Cardiac fibroblast (primary cell): ENCODE measurements at places on chromosomes 2 and 18.

GRCh38 chr2:44559108-44559507 lies 197.4 kb downstream of the CAMKMT start:
- DNase-seq, result no peak

GRCh38 chr18:11497585-11497984 lies 111.8 kb upstream of the SLC35G4 start:
- DNase-seq, result peak; percentile 65

- DNase-seq, result no peak
Observed at GRCh38 chr2:195057001-195057400, 600.0 kb upstream of the SLC39A10 start.

- DNase-seq, result no peak
Observed at GRCh38 chr18:57519668-57520424, 66.7 kb downstream of the FECH start.

DNA sequence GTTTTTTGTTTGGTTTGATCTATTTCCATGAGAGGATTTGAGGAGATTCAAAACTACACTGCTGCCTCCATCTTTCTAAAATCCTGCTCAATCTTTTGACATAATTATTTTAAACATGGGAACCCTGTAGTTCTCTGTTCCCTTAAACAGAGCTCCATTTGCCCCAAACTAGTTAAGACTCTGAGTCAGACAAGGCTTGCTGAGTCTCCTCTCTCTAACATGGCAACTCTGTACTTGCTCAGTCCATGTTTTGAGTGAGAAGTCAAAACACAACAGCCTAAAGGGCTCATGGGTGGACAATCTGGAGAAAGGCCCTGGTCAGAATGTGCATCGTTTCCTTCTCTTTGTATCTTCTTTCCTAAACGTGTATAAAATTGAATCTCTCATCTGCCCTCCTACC lies 7.1 kb upstream of the STAMBP start:
- DNase-seq, result no peak

- DNase-seq, result no peak
Observed at GRCh38 chr2:80322311-80322920, 17.9 kb upstream of the LRRTM1 start.

DNA sequence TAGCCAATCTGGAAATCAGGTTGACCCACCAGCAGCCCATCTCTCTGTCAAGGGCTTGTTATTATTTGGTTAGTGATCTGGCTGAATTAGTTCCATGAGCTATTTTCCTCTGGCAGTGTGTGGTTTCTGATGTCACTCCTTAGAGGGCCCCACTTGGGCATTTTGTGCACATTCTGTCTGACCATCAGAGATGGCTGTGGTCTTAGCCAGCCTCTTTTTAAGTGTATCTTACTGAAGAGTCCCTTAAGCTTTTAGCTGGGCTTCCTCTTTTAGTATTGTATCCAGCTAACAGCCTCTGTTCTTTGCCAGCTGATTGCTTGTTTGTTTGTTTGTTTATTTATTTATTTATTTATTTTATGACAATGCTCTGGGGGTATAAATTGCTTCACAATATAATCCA lies 951.1 kb upstream of the CNTNAP5 start:
- no peak for DNase-seq

GRCh38 chr2:53114582-53114981 lies 653.0 kb upstream of the CHAC2 start:
- no peak for DNase-seq

GRCh38 chr2:100782380-100782878 lies 37.5 kb upstream of the NPAS2 start:
- DNase-seq, result no peak

DNA sequence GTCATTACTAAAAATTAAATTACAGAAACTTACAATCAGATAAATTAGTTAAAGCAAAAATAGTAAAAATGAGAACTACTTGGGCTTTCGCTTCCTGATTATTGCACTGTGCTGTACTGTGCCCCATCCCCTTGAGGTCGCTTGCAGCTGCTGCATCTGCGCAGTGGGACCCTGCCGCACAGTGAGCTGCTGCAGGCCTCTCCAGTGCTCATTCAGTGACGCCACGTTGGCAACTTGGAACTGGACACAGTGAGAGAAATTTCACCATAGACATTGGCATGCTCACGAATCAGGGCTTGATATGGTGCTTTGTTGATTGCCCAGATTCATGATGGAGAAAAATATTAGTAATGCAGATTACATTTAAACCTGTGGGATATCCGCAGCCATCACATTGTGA lies 290.8 kb upstream of the MYT1L start:
- DNase-seq, result no peak

DNA sequence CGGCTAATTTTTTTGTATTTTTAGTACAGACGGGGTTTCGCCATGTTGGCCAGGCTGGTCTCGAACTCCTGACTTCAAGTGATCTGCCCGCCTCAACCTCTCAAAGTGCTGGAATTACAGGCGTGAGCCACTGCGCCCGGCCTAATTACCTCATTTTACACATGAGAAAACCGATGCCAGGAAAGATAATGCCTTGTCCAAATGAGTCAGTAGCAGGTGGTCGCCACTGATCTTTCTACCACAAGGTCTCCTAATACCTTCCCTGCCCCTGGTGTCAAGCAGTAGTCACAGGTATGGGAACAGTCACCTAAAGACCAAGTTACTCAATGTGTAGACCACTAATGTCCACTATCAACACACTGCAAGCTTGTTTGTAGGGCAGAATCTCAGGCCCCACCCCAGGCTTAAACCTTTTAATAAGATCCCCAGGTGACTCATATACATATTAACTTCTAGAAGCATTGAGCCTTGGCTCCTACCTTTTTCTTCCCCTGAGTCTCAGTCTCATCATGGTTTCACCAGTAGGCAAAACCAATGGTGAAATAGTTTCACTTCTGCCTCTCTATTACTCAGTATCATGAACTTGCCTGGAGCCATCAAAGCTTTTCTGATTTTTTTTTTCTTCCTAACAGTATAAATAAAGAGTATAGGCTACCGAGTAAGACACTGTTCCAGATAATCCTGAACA lies 6.9 kb upstream of the EPB41L5 start:
- DNase-seq, result no peak

- no peak for DNase-seq
Observed at GRCh38 chr2:147297820-147298219, 547.0 kb upstream of the ACVR2A start.

GRCh38 chr2:129118296-129118695 lies 799.6 kb upstream of the HS6ST1 start:
- no peak for DNase-seq

DNA sequence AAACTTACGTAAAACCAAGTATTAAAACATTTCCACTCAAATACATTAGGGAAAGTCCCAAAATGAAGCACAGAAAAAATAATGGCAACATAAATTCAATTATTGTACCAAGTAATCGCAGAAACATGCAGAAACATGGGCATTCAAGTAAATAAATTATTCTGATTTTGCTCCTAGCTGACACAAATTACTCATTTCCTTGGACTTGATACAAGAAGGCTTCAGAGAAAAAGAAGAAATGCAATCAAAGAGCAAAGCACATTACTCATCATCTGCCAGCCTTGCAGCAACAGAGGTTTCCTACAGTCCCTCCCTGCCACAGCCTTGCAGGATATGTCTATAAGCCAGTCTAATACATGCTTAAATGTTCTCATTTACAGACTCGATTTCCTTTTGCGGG lies 439.8 kb upstream of the LYPD1 start:
- DNase-seq, result peak; percentile 21

DNA sequence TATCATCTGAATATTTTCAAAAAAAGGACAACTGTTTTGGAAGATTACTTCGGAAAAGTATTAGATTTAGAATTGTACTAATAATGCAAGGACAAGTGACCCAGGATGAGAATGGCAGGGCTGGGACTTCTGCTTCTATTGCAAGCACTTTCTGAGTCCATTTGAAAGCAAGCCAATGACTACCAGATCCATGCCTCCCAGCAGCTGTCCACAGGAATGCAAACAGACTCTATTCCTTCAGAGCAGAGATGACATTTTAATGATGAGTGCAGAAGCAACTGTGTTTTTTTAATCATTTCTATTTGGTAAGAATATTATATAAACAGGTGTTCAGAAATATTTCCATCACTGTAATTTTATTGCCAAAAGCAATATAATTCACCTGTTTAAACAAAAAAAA lies 456.7 kb downstream of the SOX11 start:
- DNase-seq, result no peak

DNA sequence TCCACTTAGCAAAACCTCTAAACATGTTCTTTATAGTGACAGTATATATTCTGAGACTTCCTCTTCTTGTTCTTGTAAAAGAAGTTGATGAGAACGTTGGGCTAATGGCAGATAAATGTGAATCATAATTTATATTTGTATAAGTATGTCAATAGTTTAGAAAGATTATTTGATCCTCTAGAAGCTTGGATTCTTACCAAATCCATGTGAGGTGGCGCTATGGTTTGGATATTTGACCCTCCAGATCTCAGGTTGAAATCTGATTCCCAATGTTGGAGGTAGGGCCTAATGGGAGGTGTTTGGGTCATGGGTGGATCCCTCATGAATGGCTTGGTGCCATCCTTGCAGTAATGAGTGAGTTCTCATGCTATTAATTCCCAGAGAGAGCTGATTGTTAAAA lies 29.8 kb upstream of the SCN1A start:
- DNase-seq, result no peak

DNA sequence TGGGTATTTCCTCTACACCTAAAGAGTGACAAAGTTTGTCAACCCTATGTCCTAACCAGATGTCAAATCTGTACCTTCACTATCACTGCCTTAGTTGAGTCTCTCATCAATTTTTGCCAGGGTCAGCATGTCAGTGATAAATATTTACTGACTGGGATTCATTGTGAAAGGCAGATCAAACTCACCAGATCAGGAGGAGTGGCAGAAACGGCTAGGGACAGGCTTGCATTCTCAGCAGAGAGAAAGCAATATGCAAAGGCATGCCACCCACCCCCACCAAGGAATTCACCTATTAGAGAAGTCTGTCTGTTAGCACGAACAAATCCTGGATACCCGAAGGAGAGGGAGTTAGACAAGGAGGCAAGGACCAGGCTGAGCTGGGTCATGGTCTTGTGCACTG lies 62.6 kb downstream of the PTPN2 start:
- DNase-seq, result no peak

- DNase-seq, result no peak
Observed at GRCh38 chr2:125227843-125228392, 1202.8 kb downstream of the CNTNAP5 start.

- no peak for DNase-seq
Observed at GRCh38 chr2:10075571-10076209, 4.5 kb downstream of the CYS1 start.

GRCh38 chr18:63097178-63097577 lies 222.4 kb downstream of the BCL2 start:
- DNase-seq, result no peak

GRCh38 chr18:70422391-70422965 lies 133.6 kb downstream of the SOCS6 start:
- peak; percentile 51 for DNase-seq

GRCh38 chr2:170573671-170574070 lies 141.5 kb upstream of the SP5 start:
- DNase-seq, result no peak

GRCh38 chr18:76493213-76494161 lies 1.6 kb downstream of the ZNF516 start:
- peak; percentile 39 for DNase-seq

GRCh38 chr2:204657024-204657423 lies 111.7 kb downstream of the PARD3B start:
- no peak for DNase-seq

- DNase-seq, result no peak
Observed at GRCh38 chr18:12747530-12748315, 44.9 kb downstream of the PSMG2 start.
